ENCODE measurements at places on chromosomes 11 and 22. TPM values are rescaled to one million over a fixed set of nuclear protein-coding genes. Genes with fewer than 3 reads are reported as not detected.

The RTL10 gene
- 26.2 TPM for total RNA-seq

The SLC25A22 gene
- 6.8 TPM for total RNA-seq

The DSCAML1 gene
- not detected for total RNA-seq

The ADAMTS15 gene
- under 0.01 TPM for total RNA-seq

The SGSM1 gene
- total RNA-seq = 0.18 TPM

The FGF3 gene
- not detected for total RNA-seq
